Suppressor macrophage treated with lipopolysaccharide for 1 hour (primary cell): ENCODE measurements at places on chromosomes 7 and 10.
A peak's percentile ranks its signal among the peaks of the same experiment; 100 is the strongest.

DNA sequence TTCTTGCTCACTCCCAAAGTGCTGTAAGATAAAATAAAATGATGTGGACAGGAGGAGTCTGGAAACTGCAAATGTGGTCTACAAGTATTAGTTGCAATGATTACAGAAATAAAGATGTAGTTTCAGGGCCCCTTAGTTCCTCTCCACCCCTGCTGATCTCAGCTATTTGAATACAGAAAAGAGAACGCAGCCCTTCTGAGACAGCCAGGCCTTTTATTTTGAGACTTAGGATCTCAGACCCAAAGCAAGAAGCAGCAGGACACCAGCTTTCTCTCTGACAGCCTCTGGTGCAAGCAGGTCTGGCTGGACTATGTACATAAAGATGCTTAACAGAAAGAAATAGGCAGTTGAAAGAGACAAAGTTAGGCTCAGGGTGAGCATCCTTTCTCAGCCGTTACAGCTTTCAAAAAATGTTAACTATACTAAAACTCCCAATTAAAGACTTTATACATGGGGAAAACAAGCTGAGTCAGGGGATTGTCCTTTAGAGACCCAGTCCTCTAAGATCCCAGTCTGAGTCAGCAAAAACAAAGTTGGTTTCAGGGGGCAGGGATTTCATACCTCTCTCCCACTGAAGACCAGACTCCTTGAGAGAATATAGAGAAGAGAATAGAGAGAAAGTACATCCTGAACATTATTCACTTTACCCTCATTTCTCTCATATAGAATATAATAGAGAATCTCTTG is 220.4 kb downstream of the TMEM178B start:
- no peak for DNase-seq

- no peak for DNase-seq
These were observed 399.1 kb downstream of the GPAM start for GRCh38 chr10:111784436-111784835.

- DNase-seq = no peak
These were observed 14.6 kb downstream of the TBC1D12 start for GRCh38 chr10:94416896-94417295.

DNA sequence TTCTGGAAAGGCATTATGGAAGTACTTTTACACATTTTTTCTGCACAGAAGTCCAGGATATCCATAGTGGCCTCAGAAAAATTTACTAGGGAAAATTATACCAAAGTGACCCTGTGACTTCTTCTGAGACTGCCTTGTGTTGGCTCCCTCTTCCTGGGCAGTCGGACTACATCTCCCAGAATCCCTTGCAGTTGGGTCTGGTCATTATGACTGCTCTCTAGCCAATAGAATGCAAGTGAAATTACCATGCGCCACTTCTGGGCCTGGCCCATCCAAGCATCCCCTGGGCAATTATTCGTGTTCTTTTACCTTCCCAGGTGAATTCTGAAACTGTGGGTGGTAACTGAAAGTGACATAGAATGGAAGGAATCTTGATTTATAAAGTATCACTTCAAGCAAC is 430.9 kb downstream of the ACTR3B start:
- no peak for DNase-seq

DNA sequence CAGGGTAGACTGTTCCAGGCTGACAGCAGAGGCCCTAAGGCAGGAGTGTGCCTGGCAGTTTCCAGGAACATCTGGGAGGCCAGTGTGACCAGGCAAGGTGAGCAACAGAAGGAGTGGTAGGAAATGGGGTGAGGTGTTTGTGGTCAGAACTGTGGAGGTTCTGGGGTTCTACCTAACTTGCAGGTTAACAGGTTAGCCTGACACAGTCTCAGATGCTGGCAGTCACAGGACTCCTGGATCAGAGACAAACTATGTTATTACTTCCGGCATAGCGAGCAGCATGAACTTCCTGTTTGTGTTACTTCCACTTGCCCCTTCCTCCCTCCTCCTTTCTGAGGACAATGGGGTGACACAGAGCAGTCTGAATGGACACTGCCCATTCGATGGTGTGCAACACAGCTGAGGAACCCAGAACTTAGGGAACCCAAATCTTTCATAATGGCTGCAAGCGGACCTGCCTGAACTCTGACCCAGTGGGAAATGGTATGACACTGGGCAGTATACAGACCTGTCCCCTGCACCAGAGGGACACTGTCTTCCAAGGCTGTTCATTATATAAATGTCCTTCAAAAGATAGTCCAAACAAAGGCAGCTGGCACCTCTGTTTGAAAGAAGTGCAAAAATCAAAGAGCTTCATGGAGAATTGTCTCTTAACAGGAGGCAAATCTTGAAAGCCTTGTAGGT is 3.9 kb upstream of the SAR1A start:
- DNase-seq = peak; percentile 75

DNA sequence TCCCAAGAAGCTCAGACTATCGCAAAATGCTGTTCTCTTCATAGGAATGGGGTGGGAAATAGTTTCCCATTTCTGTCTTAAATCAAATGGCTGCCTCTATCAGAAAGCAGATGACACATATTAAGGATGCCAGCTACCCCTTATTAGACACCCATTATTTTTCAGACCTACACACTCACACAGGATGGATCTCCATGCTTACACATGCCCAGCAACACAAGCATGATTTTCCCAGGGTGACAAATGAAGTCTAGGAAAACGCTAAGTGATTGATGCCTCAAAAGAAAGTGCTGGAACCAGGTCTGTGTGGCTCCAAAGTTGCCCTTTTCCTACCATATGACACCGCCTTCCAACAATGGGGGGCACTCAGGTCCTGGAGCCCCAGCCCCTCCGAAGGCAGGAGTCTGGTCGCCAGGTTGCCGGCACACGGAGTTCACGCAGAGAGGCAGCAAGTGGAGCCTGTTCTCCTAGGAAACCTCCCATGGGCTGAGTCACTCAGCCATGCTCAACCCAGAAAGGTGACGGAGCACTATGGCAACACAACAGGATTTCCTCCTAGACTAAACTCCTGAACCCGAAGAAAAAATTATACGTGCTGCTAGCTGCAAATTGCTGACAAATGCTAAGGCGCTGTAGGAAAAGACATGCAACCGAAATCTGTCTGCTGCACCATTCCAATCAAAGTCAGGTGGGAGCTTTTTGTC is 19.8 kb downstream of the VOPP1 start:
- peak; percentile 75 for DNase-seq

DNA sequence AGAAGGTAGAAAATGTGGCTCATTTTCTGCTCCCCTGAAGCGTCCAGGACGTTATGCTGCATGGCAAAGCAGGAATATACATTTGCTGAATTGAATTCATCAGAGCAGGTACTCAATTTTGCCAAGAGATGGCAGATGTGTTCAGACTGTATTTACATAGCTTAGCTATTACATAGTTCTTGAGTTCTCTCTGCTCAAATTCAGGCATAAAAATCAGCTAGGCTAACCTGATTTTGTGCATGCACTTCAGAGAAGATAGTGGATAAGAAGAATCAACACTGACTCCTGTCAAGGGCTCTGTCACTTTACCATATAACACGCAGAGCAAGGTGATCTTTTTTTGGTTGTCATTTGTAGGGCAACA is 209.2 kb upstream of the FAM3C start:
- DNase-seq = no peak

GRCh38 chr7:127886248-127886647 is 145.0 kb downstream of the LRRC4 start:
- no peak for DNase-seq

DNA sequence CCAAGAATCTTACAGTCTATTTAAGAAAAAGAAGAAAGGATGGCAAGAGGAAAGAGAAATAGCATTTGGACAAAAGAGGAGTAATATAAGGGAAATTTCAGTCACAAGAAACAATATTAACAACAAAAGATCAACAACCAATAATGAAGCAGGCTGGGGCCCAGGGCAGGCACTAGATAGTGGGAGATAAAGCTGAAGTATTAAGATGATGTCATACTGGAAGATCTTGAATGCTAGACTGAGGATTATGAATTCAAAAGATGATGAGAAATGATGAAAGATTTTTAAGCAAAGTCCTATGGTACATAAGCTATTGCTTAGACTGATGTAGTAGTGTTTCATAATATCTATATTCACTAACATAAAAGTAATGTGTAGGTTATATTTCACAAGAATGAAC is 51.8 kb upstream of the SPOCK2 start:
- no peak for DNase-seq

DNA sequence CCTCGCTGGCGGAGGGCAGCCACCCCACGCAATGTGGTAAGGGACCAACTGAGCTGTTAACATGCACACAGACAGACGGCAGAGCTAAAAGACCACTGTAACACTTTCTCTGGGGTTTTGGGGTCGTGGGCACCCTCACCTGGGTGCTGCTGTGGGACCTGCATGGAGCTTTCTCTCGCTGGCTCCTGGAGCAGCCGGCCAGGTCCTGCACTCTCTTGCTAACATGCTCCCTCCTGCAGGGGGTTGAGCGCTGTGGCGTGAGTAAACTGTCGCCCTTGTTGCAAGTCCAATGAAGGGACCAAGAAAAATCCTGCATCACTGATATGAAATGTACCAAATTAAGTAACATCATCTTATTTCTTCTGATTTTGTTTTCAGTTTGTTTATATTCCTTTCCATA is 92.0 kb downstream of the ADK start:
- no peak for DNase-seq

DNA sequence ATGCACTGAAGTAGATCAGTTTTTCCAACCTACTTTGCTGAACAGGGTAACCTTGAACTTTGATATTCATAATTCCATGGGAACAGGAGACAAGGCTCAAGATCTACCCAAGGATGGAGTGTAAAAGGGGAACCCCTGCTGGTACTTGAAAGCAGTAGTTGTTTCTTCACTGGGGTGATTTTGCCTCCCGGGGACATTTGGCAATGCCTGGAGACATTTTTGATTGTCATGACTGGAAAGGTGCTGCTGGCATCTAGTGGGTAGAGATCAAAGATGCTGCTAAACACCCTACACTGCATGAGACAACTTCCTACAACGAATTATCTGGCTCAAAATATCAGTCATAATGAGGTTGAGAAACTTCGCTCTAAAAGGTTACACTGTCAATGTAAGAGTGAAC is 214.8 kb upstream of the CTBP2 start:
- no peak for DNase-seq

DNA sequence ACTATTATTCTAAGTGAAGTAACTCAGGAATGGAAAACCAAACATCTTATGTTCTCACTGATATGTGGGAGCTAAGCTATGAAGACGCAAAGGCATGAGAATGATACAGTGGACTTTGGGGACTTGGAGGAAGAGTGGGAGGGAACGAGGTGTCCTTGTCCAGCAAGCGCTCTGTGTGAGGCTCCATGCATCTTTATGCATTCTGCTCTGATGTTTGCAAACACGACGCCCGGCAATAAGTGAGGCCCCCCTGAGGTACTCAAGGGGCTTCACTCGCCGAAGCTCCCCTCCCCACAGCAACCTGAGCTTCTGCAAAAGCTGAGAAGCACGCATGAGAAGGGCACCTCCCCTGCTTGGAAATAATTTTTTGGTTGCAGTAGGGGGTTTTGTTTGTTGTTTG is 103.3 kb downstream of the LHPP start:
- no peak for DNase-seq

DNA sequence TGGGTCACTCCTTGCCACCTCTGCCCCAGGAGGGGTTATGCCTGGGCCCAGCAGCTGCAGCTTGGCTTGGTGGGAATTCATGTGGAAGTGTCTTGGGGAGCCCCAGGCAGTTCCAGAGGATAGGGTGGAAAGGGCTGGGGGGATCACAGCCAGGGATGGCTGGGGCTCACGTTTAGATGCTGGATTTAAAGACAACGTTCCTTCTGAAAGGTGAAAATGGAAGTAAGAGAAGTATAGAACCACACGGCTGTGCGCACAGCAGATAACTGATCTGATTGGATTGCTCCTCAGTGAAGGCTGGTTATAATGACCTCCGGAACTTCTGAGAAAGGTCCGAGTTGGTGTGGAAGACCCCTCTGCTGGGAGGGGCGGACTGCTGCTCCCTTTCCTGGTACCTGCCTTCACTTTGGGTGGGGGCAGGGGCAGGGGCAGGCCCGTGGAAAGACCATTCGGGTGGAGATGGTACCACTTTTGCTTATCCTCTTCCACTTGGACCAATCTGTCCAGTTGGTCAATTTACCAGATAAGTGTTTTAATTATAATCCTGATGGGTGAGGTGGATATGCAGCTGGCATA is 7.9 kb upstream of the MYL7 start:
- no peak for DNase-seq

GRCh38 chr10:112766636-112767035 is 183.4 kb upstream of the TCF7L2 start:
- no peak for DNase-seq

DNA sequence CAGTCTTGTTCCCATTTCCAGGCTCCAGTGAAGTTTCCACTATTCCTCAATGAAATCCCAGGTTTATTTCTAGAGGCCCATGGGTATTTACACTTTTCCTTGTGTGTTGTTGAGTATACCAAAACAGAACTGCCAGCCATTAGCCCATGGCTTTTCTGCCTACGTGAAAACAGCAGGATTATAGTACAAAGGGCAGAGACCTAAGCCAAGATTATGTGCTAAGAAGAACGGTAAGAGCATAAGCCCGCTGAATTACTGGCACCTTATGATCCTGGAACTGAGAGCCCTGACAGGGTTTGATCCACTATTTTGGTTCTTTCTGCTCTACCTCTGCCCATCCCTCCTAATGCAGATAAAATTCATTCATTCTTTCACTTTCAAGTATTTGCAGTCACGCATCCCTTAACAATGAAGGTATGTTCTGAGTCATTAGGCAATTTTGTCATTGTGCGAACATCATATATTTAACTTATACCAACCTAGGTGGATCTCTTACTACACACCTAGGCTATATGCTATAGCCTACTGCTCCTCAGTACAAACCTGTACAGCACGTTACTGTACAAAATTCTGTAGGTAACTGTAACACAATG is 16.0 kb downstream of the SEMA3C start:
- DNase-seq = no peak

- DNase-seq = no peak
These were observed 136.8 kb upstream of the PDE1C start for GRCh38 chr7:32206987-32207386.

- DNase-seq = no peak
These were observed 775.5 kb downstream of the LRMDA start for GRCh38 chr10:76206797-76207352.

DNA sequence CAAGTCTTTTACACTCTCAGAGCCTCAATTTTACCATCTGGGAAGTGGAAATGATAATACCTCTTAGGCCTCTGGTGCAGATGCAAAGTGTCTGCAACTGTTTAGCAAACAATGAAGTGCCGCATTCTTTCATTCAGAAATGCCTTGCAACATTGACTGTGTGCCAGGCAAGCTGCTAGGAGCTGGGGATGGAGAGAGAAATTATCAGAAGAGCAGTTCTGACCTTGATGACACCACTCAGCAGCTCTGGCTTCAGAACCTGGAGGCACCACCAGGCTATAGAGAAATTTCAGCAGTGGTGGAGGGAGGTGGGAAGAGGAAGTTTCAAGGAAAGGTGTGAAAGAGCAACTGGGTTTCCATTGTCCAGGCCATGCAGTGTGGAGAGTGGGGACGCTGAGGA is 78.1 kb upstream of the HABP2 start:
- DNase-seq = no peak

GRCh38 chr7:24979470-24979862 is 512 bp downstream of the OSBPL3 start:
- DNase-seq = peak; percentile 81

DNA sequence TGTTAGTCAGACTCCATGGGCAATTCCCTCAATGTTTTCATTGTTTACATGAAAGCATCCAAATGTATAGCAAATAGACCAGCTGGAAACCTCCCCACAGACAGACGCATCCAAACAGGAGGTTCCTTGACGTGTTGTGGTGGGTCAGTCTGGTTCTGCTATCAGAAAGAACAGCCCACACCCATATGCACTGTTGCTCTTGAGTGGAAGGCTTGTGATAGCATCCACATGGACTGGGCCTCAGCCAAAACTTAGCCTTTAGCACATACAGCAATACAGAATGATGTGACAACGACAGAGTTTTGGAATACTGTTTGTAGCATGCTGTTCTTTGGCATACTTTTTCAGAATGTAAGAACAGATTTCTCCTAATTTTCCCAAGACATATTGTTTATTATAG is 299.2 kb upstream of the ETV1 start:
- DNase-seq = no peak
